Esophagus squamous epithelium (tissue), 5 donors: ENCODE measurements at places on chromosomes 16 and 17.

- no peak for DNase-seq
Observed at GRCh38 chr17:27577121-27577761, 53.7 kb upstream of the LGALS9 start.

DNA sequence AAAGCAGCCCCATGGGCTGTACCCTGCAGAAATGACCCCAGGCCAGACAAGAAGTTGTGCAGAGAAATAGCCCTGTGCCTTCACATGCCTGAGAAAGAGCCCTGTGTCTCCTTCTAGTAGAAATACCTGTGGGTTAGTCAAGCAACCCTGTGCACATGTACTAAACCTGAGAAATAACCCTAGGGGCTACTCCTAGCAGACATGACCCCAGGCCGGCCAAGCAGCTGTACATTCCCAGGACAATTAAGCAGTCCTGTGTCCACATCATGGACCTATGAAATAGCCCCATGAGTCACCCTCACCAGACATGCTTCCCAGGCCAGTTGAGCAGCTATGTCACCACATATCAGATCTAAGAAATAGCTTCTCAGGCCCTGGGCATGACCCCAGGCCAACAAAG lies 519.7 kb upstream of the CA10 start:
- DNase-seq: no peak

GRCh38 chr16:78024159-78024558 lies 1.8 kb downstream of the CLEC3A start:
- no peak for DNase-seq

- no peak for DNase-seq
Observed at GRCh38 chr16:67137605-67138004, 13.2 kb downstream of the B3GNT9 start.

DNA sequence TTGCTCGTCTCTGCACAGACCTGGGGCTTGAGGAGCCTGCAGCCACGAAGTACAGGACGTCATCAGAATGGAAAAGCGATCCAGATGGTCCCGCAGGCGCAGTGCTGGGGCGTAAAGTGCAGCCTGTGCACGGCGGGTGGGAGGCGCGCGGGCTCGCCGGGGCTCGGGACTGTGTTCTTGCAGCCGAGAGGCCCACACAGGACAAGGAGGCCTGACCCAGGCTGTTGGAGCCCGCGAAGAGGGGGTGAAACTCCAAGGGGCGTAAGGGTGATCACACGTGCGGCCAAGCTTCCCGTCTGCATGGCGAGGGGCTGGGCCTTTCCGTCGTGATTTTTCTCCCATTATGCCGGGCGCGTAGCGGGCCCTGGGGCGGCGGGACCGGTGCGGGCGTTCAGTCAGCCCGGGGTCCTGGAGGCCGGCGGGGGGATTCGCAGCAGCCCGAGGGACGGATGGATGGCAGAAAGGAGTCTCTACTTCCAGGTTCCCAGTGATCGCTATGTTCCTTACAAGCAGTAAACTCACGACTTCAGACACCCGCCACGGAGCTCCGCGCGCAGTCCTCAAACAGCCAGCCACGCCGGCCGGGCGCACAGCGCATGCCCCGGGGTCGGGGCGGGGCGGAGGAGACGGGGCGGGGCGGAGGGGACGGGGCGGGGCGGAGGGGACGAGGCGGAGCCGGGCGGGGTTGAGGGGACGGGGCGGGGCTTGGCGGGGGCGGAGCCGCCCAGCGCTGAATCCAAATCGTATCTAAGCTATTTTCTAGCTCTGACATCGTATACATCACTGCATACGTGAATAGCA lies 141.0 kb upstream of the KCNJ18 start:
- peak; percentile 15 for DNase-seq

DNA sequence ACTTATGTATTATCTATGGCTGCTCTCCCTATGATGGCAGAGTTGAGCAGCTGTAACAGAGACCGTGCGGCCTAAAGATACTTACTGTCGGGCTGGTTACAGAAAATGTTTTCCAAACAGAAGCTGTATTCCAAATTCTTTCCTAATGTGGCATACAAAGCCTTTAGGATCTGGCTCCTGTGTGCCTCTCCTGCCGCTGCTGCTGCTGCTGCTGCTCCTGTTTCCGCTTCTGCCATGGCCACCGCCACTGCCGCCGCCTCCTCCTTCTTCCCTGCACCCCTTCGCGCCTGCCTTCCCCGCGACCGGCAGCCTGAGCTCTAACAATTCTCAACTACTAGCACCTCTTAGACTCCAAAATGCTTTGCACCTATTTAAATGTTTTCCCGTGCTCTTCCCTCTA lies 263.9 kb upstream of the TBX2 start:
- DNase-seq: no peak
